ENCODE measurements at places on chromosomes 1 and 21. TPM values are rescaled to one million over a fixed set of nuclear protein-coding genes. Genes with fewer than 3 reads are reported as not detected.

- DNase-seq: no peak
These were observed 179.6 kb downstream of the TPR start for GRCh38 chr1:186195377-186195931.

Gene CD34
- 7.2 TPM for total RNA-seq

- DNase-seq: no peak
These were observed 578.7 kb upstream of the USP24 start for GRCh38 chr1:55793856-55794255.

GRCh38 chr1:109826930-109827349, 63.2 kb upstream of the EPS8L3 start:
- DNase-seq: peak; percentile 24

DNA sequence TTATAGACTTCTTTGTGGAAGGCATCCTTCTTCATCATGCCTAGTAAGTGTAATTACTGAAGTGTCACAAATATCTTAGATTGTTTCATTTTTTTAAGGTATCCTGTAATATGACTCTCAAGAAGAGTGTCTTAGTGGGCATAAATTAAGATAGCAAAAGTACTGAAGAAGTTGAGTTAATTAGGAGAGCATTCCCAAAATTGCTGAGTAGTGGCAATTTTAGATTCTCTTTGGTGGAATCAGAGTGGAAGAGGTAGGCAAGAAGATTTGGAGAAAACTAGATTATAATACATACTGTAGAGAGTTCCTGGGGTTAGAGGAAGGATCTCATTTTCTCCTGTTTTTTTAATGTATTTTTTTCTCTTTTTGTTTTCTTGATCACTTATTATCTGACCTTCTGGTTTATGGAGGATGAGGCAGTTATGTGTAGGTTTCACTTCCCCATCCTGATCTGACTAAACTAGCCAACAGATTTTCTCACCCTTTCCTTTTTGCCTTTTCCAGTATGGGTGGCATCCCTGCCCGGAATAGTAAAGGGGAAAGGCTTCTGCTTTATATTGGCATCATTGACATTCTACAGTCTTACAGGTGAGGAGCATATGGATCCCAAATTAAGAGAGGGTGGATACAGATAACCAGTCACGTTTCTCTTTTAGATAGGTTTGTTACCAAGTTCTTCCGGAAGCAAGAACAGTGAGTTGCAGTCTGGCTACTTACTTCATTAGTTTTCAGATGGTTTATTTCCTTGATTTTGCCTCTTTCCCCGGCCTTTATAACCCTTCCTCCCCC, 16.7 kb upstream of the PSMD4 start:
- DNase-seq: no peak

Gene CHI3L2
- not detected for total RNA-seq

DNA sequence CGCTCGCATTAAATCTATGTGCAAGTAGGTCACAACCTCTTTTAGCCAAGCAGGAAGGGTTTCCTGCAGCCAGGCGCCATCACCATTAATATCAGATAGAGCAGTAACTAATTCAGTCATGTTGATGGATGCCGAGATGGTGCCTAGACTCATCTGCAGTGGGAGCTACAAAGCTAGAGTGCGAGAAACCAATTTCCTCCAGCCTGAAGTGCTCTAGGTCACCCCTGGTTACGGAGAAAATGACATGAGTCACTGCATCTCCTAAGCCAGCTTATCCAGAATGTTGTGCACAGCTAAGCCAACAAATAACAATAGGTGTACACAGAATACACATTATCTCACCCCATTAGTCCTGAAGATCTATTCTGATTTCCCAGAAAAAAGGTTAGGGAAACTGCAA, 36.0 kb downstream of the OVAAL start:
- DNase-seq: no peak

GRCh38 chr1:44389437-44389836, 15.6 kb upstream of the RNF220 start:
- no peak for DNase-seq

GRCh38 chr1:29801561-29801973, 565.2 kb downstream of the PTPRU start:
- DNase-seq: no peak
